SIG-M5 (cell line): ENCODE measurements at places on chromosomes 6 and 20.

DNA sequence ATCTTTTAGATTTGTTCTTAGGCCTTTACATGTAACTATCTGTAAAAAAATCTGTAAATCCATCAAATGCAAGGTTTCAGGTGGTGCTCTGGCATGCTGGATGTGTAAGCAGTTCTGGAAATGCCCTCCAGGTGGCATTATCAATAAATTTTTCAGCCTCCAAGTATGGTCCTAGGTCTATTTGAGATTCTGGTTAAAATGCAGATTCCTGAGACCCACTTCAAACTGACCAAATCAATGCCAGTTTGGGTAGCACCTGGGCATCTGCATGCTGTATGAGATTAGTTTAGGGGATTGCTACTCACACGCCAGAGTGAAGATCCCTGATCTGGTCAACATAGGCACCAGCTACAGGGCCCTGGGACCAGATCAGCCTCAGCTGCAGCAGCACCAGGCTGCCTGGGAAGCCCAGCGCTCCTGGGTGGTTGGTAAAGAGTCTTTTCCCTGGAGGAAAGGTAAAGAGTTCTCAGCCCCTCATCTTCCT, 507.3 kb upstream of the CITED2 start:
- DNase-seq, result no peak

DNA sequence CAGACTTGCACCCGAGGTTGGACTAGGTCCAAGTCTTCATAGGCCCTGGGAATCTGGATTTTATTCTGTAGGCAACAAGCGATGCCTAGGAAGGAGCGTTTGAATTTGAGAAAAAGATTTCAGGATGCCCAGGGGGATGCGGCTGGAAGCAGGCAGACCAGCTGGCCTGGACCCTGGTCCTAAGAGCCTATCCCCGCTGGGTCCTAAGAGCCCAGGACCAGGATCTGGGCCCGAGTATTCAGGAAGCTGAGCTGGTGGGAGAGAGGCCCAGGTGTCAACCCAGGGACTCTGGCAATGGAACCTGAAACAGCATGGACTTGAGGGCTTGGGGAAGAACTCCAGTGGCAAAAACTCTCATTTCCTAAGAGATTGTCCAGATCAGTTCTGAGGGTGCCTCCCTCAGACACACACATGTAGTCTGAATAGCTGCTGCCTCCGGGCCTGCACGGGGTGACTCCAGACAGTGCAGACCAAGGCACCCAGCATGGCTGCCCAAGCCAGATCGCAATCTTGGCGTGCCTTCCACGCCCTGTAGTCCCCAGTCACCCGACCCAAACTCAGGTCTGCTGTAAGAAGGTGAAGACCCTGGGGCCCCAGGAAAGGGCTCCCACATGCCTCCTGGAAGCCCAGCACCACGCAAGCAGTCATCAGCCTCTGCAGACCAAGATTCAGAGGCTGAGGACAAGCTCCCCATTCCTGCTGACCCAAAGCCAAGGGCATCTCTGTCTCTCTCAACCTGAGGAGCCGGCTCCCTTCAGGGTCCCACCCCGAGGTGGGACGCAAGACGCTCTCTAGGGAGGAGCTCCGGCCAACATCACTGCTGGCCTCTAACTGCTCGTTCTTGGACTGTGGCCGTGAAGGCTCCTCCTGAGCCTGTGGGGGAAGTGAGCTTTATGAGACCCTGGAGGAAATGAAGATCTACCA, 34.4 kb downstream of the RRBP1 start:
- DNase-seq, result no peak

- DNase-seq, result no peak
These were observed 38.9 kb downstream of the HECA start for GRCh38 chr6:139173822-139174221.

DNA sequence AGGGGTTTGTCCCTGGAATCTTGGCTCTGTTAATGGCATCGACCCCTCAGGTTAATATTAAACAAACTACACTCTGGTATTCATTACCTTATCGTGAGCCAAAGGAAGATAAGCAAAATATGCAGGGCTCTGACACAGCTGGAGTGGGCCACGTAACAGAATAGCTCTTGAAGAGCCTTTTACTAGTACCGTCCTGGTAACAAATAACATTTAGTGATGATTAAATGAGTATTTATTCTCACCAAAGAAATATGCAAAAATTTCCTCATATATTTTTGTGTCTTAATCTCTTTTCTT, 20.1 kb upstream of the UTRN start:
- no peak for DNase-seq

- no peak for DNase-seq
These were observed 146.4 kb downstream of the DTNBP1 start for GRCh38 chr6:15516378-15516777.

DNA sequence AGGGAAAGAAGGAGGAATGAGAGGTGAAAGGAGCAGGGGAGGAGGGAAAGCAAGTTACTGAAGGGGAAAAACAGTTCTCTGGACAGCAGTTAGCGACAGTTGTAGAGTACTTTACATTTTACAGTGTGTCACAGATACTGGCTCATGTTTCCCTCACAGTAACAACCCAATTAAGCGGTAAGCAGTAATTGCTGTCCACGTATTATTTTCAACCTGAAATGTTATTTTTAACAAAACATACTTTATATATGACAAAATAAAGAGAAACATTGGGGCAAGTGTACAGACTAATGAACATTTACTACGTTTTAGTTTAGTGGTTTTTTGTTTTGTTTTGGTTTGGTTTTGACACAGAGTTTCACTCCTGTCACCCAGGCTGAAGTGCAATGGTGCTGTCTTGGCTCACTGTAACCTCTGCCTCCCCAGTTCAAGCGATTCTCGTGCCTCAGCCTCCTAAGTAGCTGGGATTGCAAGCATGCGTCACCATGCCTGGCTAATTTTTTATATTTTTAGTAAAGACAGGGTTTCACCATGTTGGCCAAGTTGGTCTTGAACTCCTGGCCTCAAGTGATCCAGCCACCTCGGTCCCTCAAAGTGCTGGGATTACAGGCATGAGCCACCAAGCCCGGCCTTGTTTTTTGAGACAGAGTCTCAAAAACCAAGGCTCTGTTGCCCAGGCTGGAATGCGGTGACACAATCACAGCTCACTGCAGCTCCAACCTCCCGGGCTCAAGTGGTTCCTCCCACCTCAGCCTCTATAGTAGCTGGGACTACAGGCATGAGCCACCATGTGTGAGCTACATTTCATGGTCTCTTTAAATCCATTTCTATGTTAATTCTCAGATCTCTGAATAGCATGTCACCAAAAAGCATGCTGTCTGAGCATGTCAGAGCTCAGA, 22.6 kb upstream of the BTN3A2 start:
- no peak for DNase-seq

- no peak for DNase-seq
These were observed 36.8 kb downstream of the ZMYND8 start for GRCh38 chr20:47319517-47320252.

DNA sequence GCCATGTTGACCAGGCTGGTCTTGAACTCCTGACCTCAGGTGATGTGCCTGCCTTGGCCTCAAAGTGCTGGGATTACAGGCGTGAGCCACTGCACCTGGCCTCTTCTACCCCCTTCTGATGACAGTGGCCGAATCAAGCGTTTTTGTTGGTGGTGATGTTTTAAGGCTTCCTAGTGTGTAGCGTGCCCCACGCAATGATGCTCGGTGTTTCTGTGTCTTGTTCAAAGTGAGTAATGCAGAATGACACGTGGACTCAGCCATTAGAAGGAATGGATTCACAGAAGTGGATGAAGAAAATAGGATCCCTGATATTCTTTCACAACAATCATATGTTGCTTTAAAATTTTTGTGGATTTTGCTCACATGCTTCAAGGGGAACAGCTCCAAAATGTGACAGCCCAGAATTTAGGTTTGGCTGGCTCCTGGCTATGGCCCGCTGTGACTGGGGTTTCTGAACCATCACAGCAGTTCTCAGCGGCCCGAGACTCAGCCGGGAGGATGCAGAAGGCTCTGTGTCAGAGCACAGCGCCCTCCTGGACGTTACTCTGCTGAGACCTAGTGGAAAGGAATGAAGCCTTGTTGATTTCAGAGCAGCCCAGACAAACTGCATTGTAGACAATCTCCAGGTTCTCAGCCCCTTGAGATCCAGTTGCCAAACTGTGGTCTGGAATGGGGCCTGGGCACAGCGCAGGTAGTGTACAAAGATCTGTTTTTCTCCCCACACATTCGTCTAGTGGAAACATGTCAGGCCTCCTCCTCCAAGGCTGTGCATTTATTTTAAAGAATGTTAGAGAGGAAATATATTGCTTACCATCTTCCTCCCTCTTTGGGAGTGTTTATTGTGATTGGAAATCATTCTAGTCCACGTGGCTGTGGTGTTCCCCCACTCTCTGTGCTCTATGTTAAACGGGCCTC, 57.6 kb upstream of the TIAM2 start:
- DNase-seq, result no peak

GRCh38 chr6:20686142-20686541, 151.9 kb downstream of the CDKAL1 start:
- no peak for DNase-seq

DNA sequence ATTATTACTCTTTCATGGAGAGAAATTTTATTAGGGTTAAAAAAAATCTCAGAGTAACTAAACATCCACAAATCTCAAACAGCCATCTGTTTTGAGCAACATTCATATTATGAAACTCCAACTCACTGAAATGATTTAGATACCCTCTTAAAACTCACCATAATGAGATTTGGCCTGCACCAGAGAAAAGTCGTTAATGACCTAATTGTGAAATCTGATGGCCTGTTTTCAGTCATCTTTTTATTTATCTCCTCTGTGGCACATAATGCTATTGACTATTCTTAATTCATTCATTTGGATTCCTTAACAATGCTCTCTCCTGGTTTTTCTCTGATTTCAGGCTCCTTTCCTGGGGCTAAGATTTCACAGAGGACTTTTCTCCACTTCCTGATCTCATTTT, 192.7 kb downstream of the RNF144B start:
- no peak for DNase-seq

- no peak for DNase-seq
These were observed 69.3 kb downstream of the EYA2 start for GRCh38 chr20:46963758-46964617.
